Progenitor cell of endocrine pancreas (in vitro differentiated cells): ENCODE measurements at places on chromosomes 6 and 20.

DNA sequence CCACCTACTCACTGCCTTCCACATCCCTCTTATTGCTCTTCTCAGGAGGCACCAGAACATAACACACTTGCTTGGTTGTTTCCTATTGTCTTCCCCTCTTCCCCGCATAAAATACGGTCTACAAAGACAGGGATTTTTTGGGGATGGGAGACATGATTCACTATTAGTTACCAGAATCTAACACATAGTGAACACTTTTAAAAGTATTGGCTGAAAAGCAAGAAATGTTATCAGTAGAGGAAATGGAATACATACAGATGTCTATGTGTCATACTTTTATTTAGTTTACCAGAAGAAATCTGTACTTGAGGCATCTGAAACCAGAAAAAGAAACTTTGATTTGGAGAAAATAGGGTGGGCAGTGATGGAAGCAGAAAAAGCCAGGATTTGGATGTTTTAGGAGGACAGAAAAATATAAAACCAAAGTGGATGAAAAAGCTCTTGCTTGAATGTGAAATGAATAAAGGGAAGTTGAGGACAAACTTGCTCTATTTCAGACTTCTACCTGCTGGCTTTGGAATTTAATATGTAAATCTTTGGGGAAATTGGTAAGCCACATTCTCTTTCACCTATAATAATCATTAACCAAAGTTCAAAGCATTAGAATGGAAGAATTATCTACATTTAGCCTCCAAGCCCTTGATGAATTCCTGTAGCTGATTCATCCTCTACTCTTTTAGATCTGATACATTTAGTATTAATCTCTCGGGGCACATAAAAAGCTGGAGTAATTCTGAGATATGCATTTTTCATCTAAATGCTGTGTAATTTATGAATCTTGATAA is 82.6 kb downstream of the DOK5 start:
- H3K27ac ChIP-seq, result no peak overlapping the region
- H3K36me3 ChIP-seq, result no peaks in the 10 kb centered on the region
- H3K4me3 ChIP-seq, result no peak overlapping the region
- H3K27me3 ChIP-seq, result no peaks in the 10 kb centered on the region

DNA sequence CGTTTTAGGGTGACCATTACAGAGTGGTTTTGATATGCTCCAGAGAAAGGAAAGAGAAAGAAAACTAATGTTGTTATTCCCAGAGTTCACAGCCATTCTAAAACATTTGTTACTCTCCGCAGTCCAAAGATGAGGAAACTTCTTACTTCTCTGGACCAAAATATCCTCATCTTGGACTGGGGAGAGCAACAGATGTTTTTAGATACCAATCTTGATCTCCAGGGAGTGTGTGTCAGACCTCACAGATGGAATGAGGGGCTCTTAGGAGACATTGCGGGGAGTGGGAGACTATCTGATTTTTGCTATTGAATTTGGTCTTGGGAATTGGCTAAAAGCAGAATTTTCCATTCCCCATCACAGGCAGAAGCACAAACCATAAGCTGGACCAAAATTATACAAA is 110.8 kb downstream of the TNFAIP3 start:
- H3K27me3 ChIP-seq, result no peaks in the 10 kb centered on the region
- H3K27ac ChIP-seq, result no peak overlapping the region
- H3K4me1 ChIP-seq, result no peaks in the 10 kb centered on the region
- H3K36me3 ChIP-seq, result no peaks in the 10 kb centered on the region

- H3K4me3 ChIP-seq, result no peak overlapping the region
- H3K36me3 ChIP-seq, result no peaks in the 10 kb centered on the region
- no peak for DNase-seq
- H3K4me1 ChIP-seq, result peaks cover 6% of the 10 kb centered on the region
These were observed 38.5 kb downstream of the EPB41L2 start for GRCh38 chr6:131024565-131024964.

DNA sequence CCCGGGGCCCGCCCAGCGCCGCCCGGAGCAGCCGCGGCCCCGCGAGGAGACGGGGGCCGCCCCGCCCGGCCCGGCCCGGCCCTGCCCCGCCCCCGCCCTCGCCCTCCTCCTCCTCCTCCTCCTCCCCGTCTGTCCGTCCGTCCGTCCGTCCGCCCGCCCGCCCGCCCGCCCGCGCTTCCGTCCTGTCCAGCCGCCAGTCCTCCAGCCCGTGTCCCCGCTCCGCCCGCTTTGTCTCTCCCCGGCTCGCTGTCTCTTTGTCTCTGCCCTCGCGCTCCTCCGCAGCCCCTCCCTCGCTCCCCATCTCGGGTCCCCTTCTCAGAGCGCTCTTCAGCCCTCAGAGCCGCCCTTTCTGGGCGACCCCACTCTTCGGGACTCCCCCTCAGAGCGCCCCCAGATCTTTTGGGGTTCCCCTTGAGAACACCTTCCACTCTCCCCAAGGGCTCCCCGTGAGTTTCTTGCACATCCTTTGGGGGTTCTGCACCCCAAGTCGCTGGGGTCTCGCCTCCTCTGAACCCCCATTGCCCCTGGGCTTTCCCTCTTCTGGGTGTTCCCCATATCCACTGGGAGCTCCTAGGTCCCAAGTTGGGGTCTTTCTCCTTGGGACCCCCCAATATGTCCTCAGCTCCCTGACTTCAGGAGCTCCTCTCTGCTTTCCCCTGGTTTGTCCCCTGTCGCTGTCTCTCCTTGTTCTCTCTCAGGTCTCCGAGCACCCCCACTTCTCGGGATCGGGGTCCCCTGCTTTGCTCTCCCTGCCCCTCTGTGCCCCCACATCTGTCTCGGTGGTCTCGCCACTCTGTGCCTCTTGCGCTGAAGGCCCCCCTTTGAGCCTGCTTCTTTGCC is 79.5 kb upstream of the MYL9 start:
- H3K36me3 ChIP-seq, result no peaks in the 10 kb centered on the region
- no peak for DNase-seq
- H3K4me1 ChIP-seq, result peaks cover 30% of the 10 kb centered on the region

GRCh38 chr20:17674722-17675518 is 7.1 kb downstream of the RRBP1 start:
- H3K27ac ChIP-seq, result no peak overlapping the region
- H3K27me3 ChIP-seq, result no peaks in the 10 kb centered on the region
- H3K4me1 ChIP-seq, result peaks cover 35% of the 10 kb centered on the region
- no peak overlapping the region for H3K4me3 ChIP-seq
- no peak for DNase-seq

DNA sequence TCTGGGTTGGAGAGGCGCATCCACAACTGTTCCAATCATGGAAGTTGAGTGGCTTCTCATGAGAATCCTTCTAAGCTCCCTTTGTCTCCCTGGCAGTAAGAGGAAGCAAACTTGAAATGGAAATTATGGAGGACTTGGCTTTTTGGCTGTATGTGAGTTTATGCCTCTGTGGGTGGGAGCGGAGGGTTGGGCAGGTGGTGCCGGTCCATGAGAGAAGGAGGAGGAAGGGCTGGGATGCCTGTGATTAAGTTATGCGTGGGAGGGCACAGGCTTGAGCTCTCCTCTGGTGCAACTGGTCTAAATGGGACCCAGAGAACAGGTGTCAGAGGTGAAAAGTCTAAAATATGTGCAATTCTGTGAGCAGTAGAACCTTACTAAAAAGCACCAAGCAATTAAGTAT is 2.2 kb downstream of the PHACTR3 start:
- peaks cover 14% of the 10 kb centered on the region for H3K4me1 ChIP-seq
- peak overlapping the region; percentile 63 for H3K27ac ChIP-seq
- H3K36me3 ChIP-seq, result no peaks in the 10 kb centered on the region
- peak overlapping the region; percentile 55 for H3K4me3 ChIP-seq
- DNase-seq, result no peak
- peaks cover 48% of the 10 kb centered on the region for H3K27me3 ChIP-seq

GRCh38 chr6:117399126-117399525 is 26.6 kb downstream of the ROS1 start:
- H3K27ac ChIP-seq, result no peak overlapping the region
- DNase-seq, result no peak
- no peak overlapping the region for H3K4me3 ChIP-seq
- no peaks in the 10 kb centered on the region for H3K36me3 ChIP-seq
- peaks cover 24% of the 10 kb centered on the region for H3K4me1 ChIP-seq

GRCh38 chr6:593907-594212 is 63.0 kb downstream of the HUS1B start:
- H3K27ac ChIP-seq, result no peak overlapping the region
- DNase-seq, result no peak
- H3K27me3 ChIP-seq, result no peaks in the 10 kb centered on the region
- no peak overlapping the region for H3K4me3 ChIP-seq

DNA sequence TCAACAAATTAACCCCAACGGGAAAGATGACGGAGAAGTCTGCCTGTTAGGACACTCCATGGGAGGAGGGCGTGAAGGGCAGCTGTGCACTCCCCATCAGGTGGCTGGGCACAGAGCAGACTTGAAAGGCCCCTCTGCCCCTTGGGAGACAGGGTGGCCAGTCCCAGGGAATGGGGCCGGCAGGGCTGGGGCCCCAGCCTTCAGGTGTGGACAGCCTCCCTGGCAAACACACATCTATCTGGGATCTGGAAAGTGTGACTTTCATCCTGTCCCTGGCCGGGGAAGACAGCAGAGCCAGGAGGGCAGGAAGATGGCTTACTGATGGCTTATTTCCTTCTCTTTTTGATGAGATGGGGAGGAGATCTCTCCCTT is 4.5 kb upstream of the FRMD1 start:
- DNase-seq, result no peak
- H3K27me3 ChIP-seq, result peaks cover 14% of the 10 kb centered on the region
- no peaks in the 10 kb centered on the region for H3K36me3 ChIP-seq
- H3K27ac ChIP-seq, result no peak overlapping the region
- H3K4me3 ChIP-seq, result no peak overlapping the region

GRCh38 chr20:31836853-31837608 is 8.4 kb downstream of the FOXS1 start:
- no peak for DNase-seq
- H3K4me1 ChIP-seq, result peaks cover 6% of the 10 kb centered on the region
- no peak overlapping the region for H3K27ac ChIP-seq
- H3K36me3 ChIP-seq, result no peaks in the 10 kb centered on the region
- H3K27me3 ChIP-seq, result no peaks in the 10 kb centered on the region

GRCh38 chr6:161829291-161829729 is 555.4 kb upstream of the AGPAT4 start:
- no peak overlapping the region for H3K4me3 ChIP-seq
- DNase-seq, result no peak
- H3K4me1 ChIP-seq, result no peaks in the 10 kb centered on the region
- H3K36me3 ChIP-seq, result no peaks in the 10 kb centered on the region

DNA sequence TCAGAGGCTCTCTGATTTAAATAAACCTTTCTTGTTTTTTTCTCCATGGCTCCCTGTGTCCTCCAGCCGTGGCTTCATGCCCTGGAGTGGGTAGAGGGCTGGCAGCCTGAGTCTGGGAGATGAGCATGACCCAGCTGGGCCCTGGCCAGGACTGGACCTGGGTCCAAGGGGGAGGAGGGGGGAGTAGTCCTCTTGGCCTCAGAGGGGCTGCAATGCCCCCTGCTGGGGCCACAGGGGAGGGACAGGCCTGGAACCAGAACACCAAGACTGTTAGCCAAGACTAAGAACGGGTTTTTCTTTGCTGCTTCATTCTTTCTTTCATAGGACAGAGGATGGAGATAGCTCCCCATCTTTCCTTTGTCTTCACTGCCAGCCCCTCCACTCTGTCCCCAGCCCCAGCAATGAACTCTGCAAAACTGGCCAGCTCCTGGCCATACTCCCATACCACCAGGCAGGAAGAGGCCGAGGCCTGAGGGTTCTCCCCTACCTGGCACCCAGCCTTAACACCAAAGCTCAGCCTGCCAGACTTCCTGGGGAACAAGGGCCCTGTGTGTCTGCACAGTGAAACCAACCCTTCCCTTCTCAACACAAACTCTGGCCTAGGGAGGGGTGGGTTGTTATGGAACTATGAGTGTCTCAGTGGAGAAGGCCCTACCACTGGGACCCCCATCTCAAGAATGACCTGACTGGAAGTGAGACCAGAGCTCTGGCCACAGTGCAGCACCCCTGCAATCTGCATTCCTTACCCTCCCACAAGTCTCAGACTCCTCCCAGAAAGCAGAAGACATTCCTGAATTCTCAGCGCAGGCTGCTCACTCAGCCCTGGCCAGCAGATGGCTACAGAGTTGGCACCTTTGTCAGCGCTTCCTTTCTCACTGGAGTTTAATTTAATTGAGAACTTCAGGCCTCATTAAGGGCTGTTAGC is 11.0 kb downstream of the SLC29A1 start:
- peaks cover 7% of the 10 kb centered on the region for H3K27me3 ChIP-seq
- DNase-seq, result peak; percentile 42
- H3K4me1 ChIP-seq, result peaks cover 10% of the 10 kb centered on the region
- H3K36me3 ChIP-seq, result peaks cover 5% of the 10 kb centered on the region
- H3K27ac ChIP-seq, result peak overlapping the region; percentile 37

- H3K27me3 ChIP-seq, result no peaks in the 10 kb centered on the region
- H3K36me3 ChIP-seq, result no peaks in the 10 kb centered on the region
- peak overlapping the region; percentile 99 for H3K27ac ChIP-seq
- H3K4me3 ChIP-seq, result peak overlapping the region; percentile 98
- H3K4me1 ChIP-seq, result peaks cover 27% of the 10 kb centered on the region
These were observed 709 bp upstream of the ZNF76 start for GRCh38 chr6:35258858-35259193.

DNA sequence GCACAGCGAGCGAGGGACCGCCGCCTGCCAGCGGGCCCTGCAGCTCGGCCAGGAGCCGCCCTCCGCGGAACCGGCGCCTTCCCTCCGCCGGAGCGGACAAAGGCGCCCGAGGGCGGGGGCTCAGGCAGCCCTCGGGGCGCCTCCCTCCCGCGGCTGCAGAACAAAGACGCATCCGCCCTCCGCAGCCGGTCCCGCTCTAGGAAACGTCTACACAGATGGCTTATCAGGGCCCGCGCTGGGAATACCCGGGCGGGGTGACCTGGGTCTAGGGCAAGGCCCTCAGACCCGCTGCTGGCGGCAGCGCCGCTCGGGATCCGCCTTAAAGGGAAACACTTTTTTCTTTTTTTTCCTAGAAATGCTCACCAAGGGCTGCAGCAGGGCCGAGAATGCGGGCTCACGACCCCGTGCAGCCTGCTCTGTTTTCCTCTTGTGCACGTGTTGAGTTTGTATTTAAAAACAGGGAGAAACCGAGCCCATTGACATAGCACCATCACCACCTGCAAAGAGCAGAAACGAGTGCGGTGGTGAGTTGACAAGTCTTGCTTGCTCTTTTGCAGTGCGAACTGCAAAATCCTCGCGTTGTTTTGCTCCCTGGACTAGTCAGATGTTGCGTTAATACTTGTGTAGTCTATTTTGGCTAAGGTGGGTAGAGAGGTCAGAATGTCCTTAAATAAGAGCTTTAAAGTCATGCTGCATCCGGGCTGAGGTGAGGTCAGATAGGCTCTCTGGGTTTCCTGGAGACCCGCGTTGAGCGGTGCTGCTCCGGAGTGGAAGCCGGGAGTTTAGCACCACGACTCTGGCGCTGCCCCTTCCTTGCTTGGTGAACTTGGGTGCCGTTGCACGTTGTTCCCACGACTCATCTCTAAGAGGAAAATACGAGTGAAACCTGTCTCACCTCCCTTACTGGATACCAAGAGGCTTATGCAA is 1.1 kb upstream of the RPS6KA2 start:
- peak overlapping the region; percentile 99 for H3K27ac ChIP-seq
- DNase-seq, result peak; percentile 62
- H3K27me3 ChIP-seq, result peaks cover 26% of the 10 kb centered on the region
- H3K4me3 ChIP-seq, result peak overlapping the region; percentile 79
- H3K4me1 ChIP-seq, result peaks cover 16% of the 10 kb centered on the region

- H3K36me3 ChIP-seq, result no peaks in the 10 kb centered on the region
- no peaks in the 10 kb centered on the region for H3K27me3 ChIP-seq
- H3K4me1 ChIP-seq, result no peaks in the 10 kb centered on the region
- no peak for DNase-seq
- no peak overlapping the region for H3K4me3 ChIP-seq
These were observed 880.4 kb downstream of the EPHA7 start for GRCh38 chr6:92538926-92539325.

GRCh38 chr6:105797286-105797979 is 288.7 kb upstream of the PRDM1 start:
- H3K4me3 ChIP-seq, result no peak overlapping the region
- H3K27me3 ChIP-seq, result peaks cover 28% of the 10 kb centered on the region
- DNase-seq, result no peak
- no peak overlapping the region for H3K27ac ChIP-seq
- H3K4me1 ChIP-seq, result peaks cover 7% of the 10 kb centered on the region
